Stimulated activated CD8-positive, alpha-beta memory T cell treated with anti-CD3 and anti-CD28 coated beads, Interleukin-4, amount 100 ng/mL, for 1 hour (primary cell): ENCODE measurements at places on chromosomes 5 and 9.

- DNase-seq: no peak
Measured at GRCh38 chr5:93723005-93723404, 18.4 kb downstream of the POU5F2 start.

DNA sequence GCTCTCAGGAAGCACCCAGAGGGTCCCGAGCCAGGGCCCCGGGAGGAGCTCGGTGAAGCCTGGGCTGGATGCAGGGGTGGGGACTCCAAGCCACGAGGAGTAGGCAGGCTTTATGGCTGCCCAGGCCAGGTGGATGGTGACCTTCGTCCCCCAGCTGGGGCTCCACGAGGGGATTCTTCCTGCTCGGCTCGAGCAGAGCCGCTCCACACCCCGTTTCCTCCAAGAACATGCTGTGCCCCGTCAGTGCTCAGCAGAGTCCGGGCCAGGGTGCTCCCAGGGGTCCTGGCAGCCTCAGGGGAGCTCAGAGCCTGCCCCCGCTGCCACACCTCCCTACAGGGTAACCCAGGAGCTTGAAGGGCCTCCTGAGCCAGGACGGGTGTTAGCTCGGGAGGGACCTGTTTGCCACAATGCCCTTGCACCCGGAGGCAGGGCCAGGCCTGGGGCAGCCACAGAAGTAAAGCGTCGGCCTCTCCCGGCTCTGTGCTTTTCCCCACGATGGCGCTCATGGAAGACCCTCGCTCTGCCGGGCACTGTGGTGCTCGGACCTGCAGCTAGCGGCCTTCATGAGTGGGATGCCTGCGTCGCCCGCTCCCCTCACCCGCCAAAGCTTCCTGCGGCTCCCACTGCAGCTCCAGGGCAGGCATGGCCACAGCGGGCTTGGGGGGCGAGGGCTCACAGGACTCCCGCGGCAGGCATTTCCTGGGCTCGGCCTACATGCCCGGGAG, 86.8 kb downstream of the KCNT1 start:
- DNase-seq: no peak

- DNase-seq: no peak
Measured at GRCh38 chr5:178378527-178379484, 146.2 kb upstream of the PHYKPL start.

- DNase-seq: no peak
Measured at GRCh38 chr5:135130261-135131215, 96.5 kb upstream of the PITX1 start.

DNA sequence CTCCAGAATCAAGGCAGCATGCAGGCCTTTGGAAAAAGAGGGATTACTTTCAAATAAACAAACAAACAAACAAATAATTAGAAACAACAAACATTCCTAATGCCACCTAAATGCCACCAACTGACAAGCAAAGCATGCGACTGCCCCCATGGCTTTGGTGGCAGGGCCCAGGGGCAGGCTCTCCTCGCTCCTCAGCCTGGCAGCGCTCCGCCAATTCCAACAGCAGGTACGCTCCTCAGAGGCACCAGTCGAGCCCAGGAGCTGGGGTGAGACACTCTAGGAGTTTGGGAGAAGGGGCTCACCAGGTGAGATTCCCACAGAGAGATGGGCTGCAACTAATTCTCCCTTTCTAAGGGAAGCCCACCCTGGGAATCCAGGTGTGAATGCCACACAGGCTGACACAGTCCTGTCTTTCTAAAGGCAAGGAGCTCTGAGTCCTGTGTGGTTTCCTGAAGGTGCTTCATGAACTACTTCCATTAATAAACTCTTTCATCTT, 27.8 kb downstream of the CSF2 start:
- no peak for DNase-seq

GRCh38 chr5:175823731-175824525, 47.5 kb upstream of the CPLX2 start:
- DNase-seq: no peak

DNA sequence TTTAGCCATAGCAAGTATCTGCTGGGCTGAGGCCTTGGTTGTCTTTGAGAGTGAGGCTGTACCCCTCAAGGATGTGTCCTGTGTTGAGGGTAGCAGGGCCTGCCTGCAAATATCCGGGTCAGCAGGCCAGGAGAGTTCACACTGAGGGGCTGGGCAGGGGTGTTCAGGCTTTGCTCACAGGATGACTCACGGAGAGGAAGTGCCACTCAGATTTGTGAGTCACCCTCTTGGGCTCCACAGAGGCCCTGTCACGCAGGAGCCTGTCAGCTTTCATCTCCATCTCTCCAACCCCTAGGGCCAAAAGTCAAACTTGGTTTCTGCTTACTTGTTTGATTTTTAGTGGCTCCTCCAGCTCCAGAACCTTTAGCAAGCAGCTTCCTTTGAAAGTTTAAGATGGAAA, 211.5 kb downstream of the SEC61B start:
- no peak for DNase-seq

GRCh38 chr9:134756098-134756497, 114.5 kb downstream of the COL5A1 start:
- no peak for DNase-seq

- DNase-seq: no peak
Measured at GRCh38 chr9:133540698-133541025, 6.2 kb downstream of the ADAMTSL2 start.

DNA sequence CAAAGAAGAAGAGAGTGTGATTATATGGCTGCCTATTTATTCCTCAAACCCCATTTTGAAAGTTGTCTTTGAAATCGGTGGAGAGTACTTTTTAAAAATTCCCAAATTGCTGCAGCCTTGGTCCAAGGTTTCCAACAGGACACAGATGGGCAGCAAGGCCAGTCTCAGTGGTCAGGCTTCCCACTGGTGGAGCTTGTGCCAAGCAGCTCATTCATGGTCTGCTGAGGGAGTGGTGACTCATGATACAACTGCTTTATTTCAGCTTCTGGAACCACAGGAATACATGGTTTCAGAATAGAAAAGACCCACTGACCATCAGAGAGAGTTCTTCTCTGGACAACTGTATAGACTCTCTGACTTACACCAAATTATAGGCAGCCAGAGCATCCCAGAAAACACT, 673.1 kb upstream of the KLF4 start:
- no peak for DNase-seq

DNA sequence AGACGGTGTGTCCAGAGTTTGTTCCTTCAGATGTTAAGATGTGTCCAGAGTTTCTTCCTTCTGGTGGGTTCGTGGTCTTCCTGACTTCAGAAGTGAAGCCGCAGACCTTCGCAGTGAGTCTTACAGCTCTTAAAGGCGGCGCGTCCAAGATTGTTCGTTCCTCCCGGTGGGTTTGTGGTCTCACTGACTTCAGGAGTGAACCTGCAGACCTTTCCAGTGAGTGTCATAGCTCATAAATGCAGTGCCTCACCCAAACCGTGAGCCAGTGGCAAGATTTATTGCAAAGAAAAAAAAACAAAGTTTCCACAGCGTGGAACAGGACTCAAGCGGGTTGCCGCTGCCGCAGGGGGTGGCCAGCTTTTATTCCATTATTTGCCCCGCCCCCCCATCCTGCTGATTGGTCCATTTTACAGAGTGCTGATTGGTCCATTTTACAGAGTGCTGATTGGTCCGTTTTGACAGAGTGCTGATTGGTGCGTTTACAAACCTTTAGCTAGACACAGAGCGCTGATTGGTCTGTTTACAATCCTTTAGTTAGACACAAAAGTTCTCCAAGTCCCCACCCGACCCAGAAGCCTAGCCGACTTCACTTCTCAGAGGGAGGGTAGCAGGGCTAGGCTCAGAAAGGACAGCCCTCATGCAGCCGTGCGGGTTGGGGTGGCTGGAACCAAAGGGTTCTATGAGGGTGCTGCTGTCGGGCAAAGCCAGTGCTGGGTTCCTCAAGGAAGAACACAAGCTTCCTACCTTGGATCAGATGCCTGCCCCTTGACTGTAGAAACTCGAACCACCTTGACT, 9.1 kb upstream of the RNF130 start:
- no peak for DNase-seq

DNA sequence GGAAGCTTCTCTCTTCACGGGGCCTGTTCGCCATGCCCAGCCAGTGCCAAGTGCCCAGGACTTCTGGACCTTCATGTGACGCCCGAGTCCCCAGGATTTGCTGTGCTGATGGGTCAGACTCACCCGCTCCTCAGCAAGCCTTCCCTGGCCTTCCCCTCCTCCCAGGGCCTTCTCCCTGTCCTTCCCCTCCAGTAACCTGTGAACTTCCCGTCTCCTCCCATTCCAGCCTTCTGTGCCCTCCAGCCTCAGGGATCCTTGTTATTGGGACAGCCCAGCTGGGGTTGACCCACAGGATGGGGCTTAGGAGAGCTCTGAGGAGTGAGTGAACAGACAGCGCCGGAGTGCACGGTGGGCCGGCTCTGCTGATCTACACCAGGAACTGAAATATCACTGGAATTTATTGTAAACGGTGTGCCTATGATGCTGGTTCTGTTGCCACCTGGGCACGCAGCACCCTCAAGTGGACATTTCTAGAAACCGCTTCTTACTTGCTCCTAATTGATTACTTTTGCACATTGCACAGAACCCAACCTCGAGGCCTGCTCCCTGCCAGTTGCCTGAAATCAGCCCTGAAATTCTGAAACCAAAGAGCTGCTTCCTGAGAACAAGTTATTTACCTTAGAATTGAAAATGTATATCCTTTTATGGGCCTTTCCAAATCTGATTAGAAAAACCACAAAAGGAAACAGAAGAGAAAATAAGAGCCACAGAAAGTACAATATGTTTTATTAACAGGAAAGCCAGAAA, 1.5 kb downstream of the SPAAR start:
- DNase-seq: no peak

- no peak for DNase-seq
Measured at GRCh38 chr5:59571067-59571466, 322.5 kb downstream of the PDE4D start.

DNA sequence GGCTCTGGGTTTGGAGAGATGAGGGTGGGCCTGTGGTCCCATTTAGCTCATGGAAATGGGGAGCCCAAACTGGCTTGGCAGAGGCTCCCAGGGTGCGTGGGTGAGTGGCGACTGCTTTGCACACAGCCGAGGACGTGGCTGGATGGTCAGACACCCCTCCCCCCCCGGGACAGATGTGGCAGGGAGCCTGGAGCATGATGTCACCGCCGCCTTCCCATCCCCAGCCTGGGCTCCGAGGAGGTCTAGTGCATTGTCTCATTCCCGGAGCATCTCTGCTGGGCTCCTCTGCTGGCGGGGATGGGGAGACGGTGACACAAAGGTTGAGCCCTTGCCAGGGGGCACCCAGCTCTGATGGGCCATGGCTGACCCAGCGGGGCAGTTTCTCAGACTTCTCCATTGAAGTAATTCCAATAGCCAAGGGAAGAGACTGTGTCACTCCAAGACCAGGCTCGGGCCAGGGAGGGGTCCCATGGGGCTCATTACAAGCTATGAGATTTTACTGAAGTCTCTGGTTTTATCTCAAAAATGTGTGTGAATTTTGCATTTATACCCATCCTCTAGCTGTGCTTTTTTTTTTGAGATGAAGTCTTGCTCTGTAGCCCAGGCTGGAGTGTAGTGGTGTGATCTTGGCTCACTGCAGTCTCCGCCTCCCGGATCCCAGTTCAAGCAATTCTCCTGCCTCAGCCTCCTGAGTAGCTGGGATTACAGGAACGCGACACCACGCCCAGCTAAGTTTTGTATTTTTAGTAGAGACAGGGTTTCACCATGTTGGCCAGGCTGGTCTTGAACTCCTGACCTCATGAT, 36.1 kb downstream of the HMCN2 start:
- DNase-seq: no peak

GRCh38 chr5:159773062-159773924, 143.0 kb upstream of the ADRA1B start:
- DNase-seq: peak; percentile 37

DNA sequence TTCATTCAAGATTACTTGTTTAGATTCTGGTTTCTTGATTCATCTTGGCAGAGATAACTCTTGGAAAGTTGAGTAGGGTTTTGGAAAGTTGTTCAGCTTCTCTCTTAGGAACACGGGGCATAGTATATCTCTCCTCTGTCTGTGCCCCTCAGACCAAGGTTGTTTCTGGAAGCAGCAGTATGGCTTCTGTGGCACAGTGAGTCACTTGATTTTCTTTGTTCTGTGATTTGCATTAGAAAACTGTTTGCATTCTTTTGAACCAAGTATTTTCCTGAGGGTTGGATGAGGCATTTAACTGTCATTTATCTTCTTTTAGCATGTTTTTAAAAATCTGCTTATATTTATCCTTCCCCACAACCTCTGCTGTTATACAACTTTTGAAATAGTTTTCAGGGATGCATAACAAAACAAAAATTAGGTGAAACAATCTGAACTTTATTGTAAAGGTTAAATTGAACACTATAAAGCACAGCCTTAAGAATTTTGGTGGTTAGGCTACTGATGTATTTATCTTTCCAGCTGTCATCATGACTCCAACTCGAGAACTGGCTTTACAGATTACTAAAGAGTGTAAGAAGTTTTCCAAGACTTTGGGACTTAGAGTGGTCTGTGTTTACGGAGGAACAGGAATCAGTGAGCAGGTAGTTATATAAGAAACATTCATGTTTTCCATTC, 26.5 kb downstream of the DDX46 start:
- DNase-seq: no peak

- no peak for DNase-seq
Measured at GRCh38 chr5:179827680-179828079, 7.0 kb downstream of the SQSTM1 start.

DNA sequence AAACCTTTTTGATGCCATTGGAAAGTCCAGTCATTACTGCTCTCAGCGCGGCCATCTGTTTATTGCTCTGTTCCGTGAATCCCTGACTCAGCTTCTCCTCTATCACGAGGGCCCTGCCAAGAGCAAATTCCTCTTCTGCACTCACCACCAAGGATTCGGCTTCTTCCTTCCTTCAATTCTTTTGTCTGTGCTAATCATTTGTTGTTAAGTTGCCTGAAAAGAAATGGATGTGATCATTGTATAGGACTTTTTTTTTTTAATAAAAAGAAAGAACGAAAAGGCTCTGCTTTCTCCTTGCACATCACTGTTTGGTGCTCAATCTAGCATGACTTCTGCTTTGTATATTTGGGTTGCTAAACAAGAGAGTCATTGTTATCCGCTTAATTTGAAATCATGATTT, 128.7 kb upstream of the PIK3R1 start:
- no peak for DNase-seq

- DNase-seq: no peak
Measured at GRCh38 chr5:93724791-93725190, 16.6 kb downstream of the POU5F2 start.

DNA sequence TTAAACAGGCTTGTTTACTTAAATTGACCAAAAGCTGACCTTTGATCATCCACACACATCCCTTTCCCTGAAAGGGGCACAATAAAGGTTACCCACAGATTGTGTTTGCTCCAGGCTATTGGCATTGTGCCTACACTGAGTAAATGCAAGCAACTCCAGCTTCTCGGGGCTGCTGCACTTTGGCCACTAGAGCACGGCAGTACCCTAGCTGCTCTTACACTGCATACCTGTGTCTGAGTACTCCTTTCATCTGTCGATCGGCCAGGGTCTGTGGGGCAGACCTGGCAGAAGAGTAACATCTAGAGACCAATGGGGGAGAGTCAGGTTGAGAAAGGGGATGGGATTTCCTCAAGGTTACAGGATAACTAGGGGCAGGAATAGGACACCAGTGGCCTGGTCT, 281.9 kb upstream of the NMUR2 start:
- no peak for DNase-seq

- DNase-seq: peak; percentile 45
Measured at GRCh38 chr9:37027582-37028419, 6.3 kb downstream of the PAX5 start.
